ENCODE measurements at places on chromosomes 2 and 18. TPM values are rescaled to one million over a fixed set of nuclear protein-coding genes. Genes with fewer than 3 reads are reported as not detected.

The DSC2 gene
- total RNA-seq: 0.86 TPM

The IL36A gene
- not detected for total RNA-seq

The IL37 gene
- not detected for total RNA-seq

The RGPD3 gene
- 0.20 TPM for total RNA-seq

The CENPA gene
- 46.7 TPM for total RNA-seq

The CRYBA2 gene
- total RNA-seq: not detected

The SERPINB7 gene
- 2.3 TPM for total RNA-seq

Measured in A549 treated with ZK216348 at 1 μM for 4 hours (cell line).